Spleen (tissue), 13 donors: ENCODE measurements at places on chromosomes 3 and 15.
A peak's percentile ranks its signal among the peaks of the same experiment; 100 is the strongest.

- DNase-seq = no peak
These were observed 8.2 kb upstream of the KLF13 start for GRCh38 chr15:31318429-31318828.

DNA sequence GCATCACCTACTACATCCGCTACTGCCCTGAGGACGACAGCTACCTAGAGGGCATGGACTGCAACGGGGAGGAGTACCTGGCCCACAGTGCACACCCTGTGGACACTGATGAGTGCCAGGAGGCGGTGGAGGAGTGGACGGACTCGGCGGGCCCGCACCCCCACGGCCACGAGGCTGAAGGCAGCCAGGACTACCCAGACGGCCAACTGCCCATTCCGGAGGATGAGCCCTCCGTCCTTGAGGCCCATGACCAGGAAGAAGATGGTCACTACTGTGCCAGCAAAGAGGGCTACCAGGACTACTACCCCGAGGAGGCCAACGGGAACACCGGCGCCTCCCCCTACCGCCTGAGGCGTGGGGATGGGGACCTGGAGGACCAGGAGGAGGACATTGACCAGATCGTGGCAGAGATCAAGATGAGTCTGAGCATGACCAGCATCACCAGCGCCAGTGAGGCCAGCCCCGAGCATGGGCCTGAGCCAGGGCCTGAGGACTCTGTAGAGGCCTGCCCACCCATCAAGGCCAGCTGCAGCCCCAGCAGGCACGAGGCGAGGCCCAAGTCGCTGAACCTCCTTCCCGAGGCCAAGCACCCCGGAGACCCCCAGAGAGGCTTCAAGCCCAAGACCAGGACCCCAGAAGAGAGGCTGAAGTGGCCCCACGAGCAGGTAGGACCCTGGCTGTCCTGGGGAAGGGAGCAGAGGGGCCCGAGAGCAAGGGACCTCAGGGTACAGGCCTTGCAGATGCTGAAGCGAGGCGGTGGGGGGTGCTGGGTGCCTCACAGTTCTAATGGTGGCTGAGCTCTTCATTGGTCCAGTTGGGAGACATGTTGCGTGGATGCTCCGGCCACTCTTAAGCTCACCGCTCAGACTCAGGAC, 168.6 kb downstream of the APBA2 start:
- no peak for DNase-seq

- DNase-seq = no peak
These were observed 121.0 kb downstream of the PDZRN3 start for GRCh38 chr3:73503781-73504180.

GRCh38 chr3:14371573-14372474, 30.6 kb upstream of the SLC6A6 start:
- peak; percentile 90 for DNase-seq

GRCh38 chr3:141352262-141352984, 15.9 kb upstream of the ZBTB38 start:
- no peak for DNase-seq
